ENCODE measurements at places on chromosomes 11 and 22.

GRCh38 chr11:69080257-69080995 is 31.7 kb downstream of the TPCN2 start:
- no peak for DNase-seq

GRCh38 chr11:22680628-22681027 is 14.2 kb downstream of the GAS2 start:
- no peak for DNase-seq

- DNase-seq = peak; percentile 52
Measured at GRCh38 chr11:126336138-126336541, 19.3 kb upstream of the ST3GAL4 start.

- no peak for DNase-seq
Measured at GRCh38 chr11:69637941-69638871, 2.8 kb upstream of the CCND1 start.

- DNase-seq = no peak
Measured at GRCh38 chr11:66743271-66743968, 14.4 kb upstream of the SPTBN2 start.

- DNase-seq = no peak
Measured at GRCh38 chr22:39251762-39252460, 7.1 kb upstream of the PDGFB start.

DNA sequence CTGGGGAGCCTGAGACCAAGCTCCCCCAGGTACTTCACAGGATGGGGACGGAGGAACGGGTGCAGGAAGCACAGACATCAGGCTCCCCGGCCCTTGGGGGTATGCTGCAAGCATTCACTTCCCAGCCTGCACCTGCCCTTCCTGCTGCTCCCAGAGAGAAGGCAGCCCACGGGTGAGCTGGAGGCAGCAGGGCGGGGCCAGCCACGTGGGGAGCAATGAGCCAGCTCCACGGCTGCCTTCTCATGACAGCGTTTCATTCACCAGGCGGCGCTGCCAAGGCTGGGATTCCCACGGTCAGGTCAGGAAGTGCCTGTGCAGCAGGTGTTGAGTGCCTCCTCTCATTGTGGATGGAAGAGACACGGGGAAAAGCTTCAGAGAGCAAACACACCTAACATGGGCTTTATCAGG is 14.5 kb upstream of the PHLDA2 start:
- DNase-seq = no peak

DNA sequence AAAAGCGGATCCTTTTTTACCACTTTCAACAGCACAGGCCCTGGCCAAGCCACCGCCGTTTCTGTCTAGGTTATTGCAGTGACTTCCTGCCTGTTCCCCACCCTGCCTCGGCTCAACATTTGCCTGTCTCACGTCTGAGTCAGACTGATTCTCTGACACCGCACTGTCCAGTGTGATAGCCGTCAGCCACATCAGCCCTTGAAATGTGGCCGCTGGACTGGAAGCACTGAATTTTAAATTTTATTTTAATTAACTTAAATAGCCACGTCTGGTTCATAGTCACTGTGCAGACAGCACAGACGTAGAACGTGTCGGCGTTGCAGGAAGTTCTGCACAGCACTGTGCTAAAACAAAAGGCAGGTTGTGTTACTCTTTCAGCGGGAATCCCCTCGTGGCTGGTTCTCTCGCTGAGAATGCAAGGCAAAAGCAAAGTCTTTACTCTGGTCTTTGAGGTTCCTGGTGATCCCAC is 56.3 kb upstream of the ADSL start:
- DNase-seq = no peak

DNA sequence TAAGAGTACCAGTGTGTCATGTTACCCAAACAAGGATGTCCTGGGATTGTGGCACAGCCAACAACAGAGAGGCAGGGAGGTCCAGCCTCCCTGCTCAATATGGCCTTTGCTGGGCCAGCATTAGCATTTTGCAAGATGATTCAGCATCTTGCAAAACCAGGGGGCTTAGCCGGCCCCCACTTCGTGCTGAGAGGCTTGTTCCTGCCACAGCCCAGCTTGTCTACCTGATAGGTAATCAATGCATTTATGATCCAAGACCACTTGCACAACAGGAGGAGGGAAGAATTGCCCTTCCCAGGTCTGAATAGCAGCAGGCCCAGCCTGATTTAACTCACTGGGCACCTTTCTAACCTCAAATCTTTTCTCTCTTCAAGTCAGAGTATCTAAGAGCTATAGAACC is 189.0 kb upstream of the SYT13 start:
- DNase-seq = no peak

- no peak for DNase-seq
Measured at GRCh38 chr11:36388071-36388470, 92.0 kb downstream of the PRR5L start.
